ENCODE measurements at places on chromosomes 6 and 20. TPM values are rescaled to one million over a fixed set of nuclear protein-coding genes. Genes with fewer than 3 reads are reported as not detected.

The ALDH8A1 gene
- total RNA-seq, result 2.5 TPM

The OR11A1 gene
- not detected for total RNA-seq

The TCF21 gene
- total RNA-seq, result not detected

The MTHFD1L gene
- 54.1 TPM for total RNA-seq

The NUP153 gene
- total RNA-seq, result 97.9 TPM

The SOBP gene
- 2.0 TPM for total RNA-seq

The TTBK1 gene
- 0.80 TPM for total RNA-seq

The PI16 gene
- total RNA-seq, result 2.0 TPM

The ACTL10 gene
- 3.7 TPM for total RNA-seq

DNA sequence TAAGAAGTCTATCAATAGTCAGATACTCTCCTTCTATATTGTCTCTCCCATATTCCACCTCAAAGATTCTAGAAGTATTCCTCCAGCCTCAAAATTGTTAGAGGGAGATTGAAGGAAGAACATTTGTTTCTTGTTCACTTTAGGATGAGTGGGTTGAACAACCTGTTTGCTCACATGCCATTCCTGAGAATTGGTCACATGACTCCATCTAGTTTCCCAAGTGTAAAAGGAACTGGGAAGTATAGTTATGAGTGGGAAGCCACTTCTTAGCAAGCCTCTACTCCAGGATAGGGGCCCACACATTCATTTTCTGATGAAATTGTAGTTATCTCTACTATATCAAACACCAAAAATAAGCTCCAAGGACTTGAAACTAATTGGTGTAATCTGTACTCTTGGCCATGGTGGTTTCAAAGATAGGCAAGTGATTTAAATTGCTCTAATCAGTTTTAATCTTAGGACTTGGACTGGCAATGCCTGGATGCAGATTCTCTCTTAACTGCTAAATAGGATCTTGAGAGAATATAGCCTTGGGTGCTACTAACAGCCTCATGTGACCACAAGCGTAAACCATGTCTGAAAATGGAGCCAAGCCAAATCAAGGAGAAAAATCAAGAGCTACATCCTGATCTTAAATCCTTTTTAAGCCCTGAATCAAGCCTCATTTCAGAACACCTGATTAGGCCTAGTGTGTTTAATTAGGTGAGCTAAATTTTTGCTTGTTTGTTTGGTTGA, 758.7 kb upstream of the MAN1A1 start:
- no peaks in the 10 kb centered on the region for H3K4me1 ChIP-seq
- DNase-seq, result no peak
- H3K4me3 ChIP-seq, result no peak overlapping the region
- H3K27ac ChIP-seq, result no peak overlapping the region
- no peaks in the 10 kb centered on the region for H3K27me3 ChIP-seq
- no peaks in the 10 kb centered on the region for H3K36me3 ChIP-seq

GRCh38 chr6:109239160-109239559, 143.1 kb downstream of the CD164 start:
- peaks cover 2% of the 10 kb centered on the region for H3K36me3 ChIP-seq
- H3K27me3 ChIP-seq, result peaks cover 2% of the 10 kb centered on the region
- H3K4me1 ChIP-seq, result peaks cover 16% of the 10 kb centered on the region

- no peak overlapping the region for H3K27ac ChIP-seq
- H3K4me3 ChIP-seq, result no peak overlapping the region
- no peaks in the 10 kb centered on the region for H3K4me1 ChIP-seq
- H3K27me3 ChIP-seq, result no peaks in the 10 kb centered on the region
- no peaks in the 10 kb centered on the region for H3K36me3 ChIP-seq
- no peak for DNase-seq
Observed at GRCh38 chr20:56587307-56588041, 41.6 kb upstream of the TFAP2C start.

DNA sequence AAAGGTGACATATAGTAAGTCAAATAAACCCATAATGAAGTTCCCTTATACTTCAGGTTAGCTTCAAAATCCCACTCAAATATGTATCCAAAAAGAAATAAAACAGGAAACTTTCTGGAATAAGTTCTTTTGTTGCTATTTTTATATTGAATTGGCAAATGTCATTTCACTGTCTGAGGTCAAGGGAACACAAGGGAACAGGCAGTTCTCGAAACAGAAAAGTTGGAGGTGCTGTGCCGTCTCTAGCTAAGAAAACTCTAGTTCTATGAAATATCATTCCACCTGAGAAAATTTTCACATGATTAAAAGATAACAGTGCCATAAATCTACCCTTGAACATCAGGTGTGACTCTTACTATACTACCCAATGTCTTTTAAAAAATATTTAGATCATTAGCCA, 358.5 kb downstream of the PRKN start:
- no peak overlapping the region for H3K4me3 ChIP-seq
- no peaks in the 10 kb centered on the region for H3K4me1 ChIP-seq
- H3K36me3 ChIP-seq, result no peaks in the 10 kb centered on the region
- H3K27me3 ChIP-seq, result no peaks in the 10 kb centered on the region
- no peak for DNase-seq

- H3K27ac ChIP-seq, result no peak overlapping the region
- no peak for DNase-seq
- H3K4me1 ChIP-seq, result no peaks in the 10 kb centered on the region
Observed at GRCh38 chr6:169489563-169490245, 212.1 kb downstream of the WDR27 start.

GRCh38 chr6:112485827-112486212, 138.7 kb downstream of the RFPL4B start:
- H3K36me3 ChIP-seq, result no peaks in the 10 kb centered on the region
- peaks cover 3% of the 10 kb centered on the region for H3K27me3 ChIP-seq
- no peak for DNase-seq
- H3K4me3 ChIP-seq, result no peak overlapping the region

DNA sequence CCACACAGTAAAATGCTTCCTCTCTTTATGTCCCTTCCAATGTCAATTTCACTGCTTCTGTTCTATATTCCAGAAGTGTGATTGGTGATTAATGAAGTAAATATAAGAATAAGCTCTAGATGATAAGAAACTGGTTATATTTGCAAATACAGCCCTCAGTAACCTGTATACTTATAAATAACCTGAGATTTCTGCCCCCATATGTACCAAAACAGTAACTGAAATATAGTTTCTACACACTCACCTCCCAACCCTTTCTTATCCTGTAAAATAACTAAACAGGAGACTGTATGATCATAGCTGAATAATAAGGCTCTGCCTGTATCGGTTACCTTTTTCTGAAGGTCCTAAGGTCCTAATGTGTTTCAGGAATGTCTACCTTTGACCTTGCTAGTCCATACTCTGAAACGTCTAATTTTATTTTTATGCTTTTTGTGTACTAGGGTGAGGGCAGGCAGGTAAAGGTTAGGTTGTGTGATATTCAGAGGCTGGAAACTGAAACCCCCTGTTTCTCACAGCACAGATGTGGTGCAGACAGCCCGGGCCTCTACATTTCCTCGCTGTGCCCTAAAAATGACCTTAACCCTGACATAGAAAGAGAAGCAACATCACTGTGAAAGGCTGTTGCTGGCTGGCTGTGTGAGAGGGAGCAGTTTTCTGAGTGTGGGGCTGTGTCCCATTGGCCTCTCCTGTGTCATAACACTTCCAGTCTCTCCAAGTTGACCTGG, 378.8 kb downstream of the CENPW start:
- no peak for DNase-seq
- no peaks in the 10 kb centered on the region for H3K4me1 ChIP-seq
- H3K36me3 ChIP-seq, result no peaks in the 10 kb centered on the region
- no peaks in the 10 kb centered on the region for H3K27me3 ChIP-seq

DNA sequence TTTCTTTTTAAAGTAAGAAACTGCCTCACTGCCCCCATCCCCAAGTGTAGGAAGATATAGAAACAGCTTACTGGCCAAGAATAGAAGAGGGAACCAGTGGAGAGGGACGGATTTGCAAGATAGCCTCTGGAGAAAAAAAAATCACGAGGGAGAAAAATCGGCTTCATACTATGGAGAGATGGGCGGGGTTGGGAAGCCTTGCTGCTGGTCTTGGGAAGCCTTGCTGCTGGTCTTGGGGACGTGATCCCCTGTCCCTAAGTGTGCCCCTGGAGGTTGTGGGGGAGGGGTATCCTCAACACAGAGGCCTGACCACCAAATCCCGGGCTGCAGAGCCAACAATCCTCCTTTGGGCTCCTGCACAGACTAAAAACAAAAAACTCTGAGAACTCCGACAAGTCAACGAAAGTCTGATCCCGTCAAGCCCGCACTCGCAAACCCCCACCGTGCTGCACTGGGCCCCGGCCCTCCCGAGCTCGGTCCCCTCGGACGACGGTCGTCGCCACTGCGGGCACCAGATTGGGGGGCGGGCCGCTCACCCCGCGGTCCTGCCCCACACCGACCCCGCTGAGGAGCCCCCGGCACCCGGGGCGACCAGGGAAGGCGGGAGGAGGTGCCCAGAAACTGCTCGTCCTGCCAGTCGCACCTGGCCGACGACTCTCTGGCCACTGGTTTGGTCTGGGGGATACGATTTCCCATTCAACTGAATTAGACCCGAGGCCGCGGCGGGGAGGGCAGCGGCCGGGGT, 750 bp downstream of the MAP7 start:
- no peaks in the 10 kb centered on the region for H3K36me3 ChIP-seq
- peak overlapping the region; percentile 41 for H3K4me3 ChIP-seq
- no peak for DNase-seq
- no peak overlapping the region for H3K27ac ChIP-seq
- peaks cover 65% of the 10 kb centered on the region for H3K27me3 ChIP-seq
- peaks cover 11% of the 10 kb centered on the region for H3K4me1 ChIP-seq

- peak overlapping the region; percentile 99 for H3K4me3 ChIP-seq
- peaks cover 16% of the 10 kb centered on the region for H3K36me3 ChIP-seq
- H3K27me3 ChIP-seq, result no peaks in the 10 kb centered on the region
- no peak for DNase-seq
- peak overlapping the region; percentile 100 for H3K27ac ChIP-seq
Observed at GRCh38 chr6:100881707-100882040, 545 bp upstream of the ASCC3 start.

GRCh38 chr6:165245287-165245686, 64.1 kb downstream of the C6orf118 start:
- DNase-seq, result no peak
- H3K4me1 ChIP-seq, result no peaks in the 10 kb centered on the region
- H3K4me3 ChIP-seq, result no peak overlapping the region
- no peak overlapping the region for H3K27ac ChIP-seq
- no peaks in the 10 kb centered on the region for H3K27me3 ChIP-seq

DNA sequence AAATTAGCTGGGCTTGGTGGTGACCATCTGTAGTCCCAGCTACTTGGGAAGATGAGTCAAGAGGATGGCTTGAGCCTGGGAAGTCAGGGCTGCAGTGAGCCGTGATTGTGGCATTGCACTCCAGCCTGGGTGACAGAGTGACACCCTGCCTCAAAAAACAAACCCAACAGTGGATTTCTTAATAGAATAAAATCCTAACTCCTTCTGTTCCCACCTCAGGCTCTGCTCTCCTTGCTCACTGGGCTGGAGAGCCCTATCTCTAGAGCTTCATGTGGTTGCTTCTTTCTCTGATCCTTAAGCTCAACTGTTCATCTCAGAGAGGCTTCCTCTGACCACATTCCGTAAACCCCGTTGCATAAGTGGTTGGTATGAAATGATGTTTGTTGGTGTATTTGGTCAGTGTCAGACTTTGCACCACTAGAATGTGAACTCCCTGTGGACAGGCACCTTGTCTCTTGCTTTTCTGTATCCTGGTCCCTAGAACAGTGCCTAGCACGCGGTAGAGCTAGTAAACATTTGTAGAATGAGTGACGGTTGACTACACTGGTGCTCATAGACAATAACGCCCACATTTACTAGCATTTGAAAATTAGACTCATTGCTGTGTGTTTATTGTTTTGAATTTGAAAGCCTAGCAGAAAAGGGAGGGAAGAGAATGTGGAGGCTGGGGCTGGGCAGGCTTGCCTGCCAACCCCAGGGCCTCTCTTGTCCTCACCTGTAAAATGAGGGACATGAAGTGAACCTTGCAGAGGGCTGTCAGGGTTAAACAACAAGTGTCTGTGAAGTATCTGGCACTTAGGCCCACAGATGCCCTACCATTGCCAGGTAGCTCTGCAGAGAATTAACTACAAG, 4.2 kb downstream of the MAPRE1 start:
- H3K27me3 ChIP-seq, result no peaks in the 10 kb centered on the region
- peaks cover 28% of the 10 kb centered on the region for H3K36me3 ChIP-seq
- H3K27ac ChIP-seq, result no peak overlapping the region
- no peak for DNase-seq
- peaks cover 46% of the 10 kb centered on the region for H3K4me1 ChIP-seq

DNA sequence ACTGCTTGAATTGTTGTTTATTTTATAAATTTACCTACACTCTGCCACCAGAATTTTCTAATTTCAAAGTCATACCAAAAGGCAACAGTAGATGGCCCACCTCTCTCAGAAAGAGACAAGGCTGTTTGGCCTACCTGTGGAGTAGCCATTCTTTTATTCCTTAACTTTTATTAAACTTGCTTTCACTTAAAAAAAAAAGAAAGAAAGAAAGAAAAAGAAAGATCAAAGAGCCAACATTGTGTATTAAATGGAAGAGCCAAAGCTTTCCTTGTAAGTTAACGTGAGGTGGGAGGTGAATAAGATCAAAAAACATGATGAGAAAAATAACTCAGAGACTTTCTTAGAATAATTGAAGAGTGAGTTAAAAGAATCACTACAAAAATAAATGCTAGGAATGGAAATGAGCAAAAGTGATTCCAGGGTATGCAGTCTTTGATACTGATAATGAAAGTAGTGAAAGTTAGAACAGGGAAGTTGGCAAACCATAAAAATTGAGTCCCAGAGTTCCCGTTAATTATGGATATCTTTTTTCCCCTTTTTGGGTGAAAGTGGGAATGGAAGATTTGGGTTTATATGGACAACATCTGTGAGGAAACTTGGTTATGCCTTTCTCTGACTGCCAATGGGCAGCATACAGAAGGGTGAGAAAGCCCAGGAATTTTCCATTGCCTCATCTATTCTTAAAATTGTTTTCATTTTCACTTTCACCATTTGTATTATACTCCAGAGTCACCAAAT, 35.9 kb upstream of the MYB start:
- H3K4me3 ChIP-seq, result peak overlapping the region; percentile 62
- no peaks in the 10 kb centered on the region for H3K27me3 ChIP-seq
- H3K36me3 ChIP-seq, result peaks cover 8% of the 10 kb centered on the region
- peaks cover 65% of the 10 kb centered on the region for H3K4me1 ChIP-seq
- H3K27ac ChIP-seq, result peak overlapping the region; percentile 88

- DNase-seq, result no peak
- no peak overlapping the region for H3K27ac ChIP-seq
- peaks cover 3% of the 10 kb centered on the region for H3K27me3 ChIP-seq
- H3K36me3 ChIP-seq, result no peaks in the 10 kb centered on the region
- no peak overlapping the region for H3K4me3 ChIP-seq
Observed at GRCh38 chr6:13369591-13369990, 41.3 kb upstream of the TBC1D7 start.

GRCh38 chr6:46903175-46903574, 18.6 kb downstream of the ADGRF5 start:
- H3K27me3 ChIP-seq, result no peaks in the 10 kb centered on the region
- H3K4me3 ChIP-seq, result no peak overlapping the region
- H3K4me1 ChIP-seq, result no peaks in the 10 kb centered on the region

All from activated CD8-positive, alpha-beta memory T cell treated with anti-CD3 and anti-CD28 coated beads, Interleukin-2, amount 10 ng/mL, durations not matched to agents 7 days and 5 days (primary cell).